Central memory CD4-positive, alpha-beta T cell (primary cell): ENCODE measurements at places on chromosomes 2 and 18.

- no peak for DNase-seq
These were observed 52.4 kb downstream of the GLI2 start for GRCh38 chr2:120787822-120788700.

GRCh38 chr18:3869848-3870247, 419.9 kb downstream of the TGIF1 start:
- no peak for DNase-seq

DNA sequence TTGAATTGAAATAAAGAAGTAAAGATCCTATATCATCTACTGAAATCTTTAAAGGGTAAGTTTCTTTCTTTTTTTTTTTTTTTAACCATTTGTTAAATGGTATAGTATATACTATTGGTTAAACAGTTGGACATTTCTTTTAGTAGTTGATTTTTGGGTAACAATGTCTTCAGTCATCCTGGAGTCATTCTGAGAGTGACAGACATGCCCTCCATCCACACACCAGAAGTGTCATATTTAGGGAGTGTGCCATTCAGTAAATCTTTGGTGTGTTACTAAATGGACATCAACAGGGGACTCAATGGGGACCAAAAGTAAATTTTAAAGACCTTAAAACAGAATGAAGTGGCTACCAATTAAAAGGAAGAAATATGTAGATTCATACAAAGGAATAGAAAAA, 50.8 kb upstream of the SLC39A10 start:
- DNase-seq: no peak

GRCh38 chr2:210862283-210863065, 306.1 kb downstream of the CPS1 start:
- DNase-seq: no peak

- DNase-seq: no peak
These were observed 5.1 kb downstream of the DLX2 start for GRCh38 chr2:172097557-172098131.

DNA sequence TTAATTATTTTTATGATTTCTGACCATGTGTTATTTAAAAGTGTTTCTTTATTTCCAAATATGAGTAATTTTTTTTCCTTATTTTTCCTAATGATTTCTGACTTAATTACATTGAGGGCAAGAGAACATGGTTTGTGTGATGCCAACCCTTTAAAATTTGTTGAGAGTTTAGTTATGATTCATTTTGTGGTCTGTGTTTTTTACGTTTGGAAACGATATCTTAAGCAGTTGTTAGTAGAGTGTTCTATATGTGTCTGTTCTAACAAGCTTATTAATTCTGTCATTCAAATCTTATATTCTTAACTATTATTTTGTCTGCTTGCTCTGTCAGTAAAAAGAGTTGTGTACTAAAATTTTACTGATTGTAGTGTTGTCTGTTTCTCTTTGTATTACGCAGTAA, 15.0 kb downstream of the NAB1 start:
- no peak for DNase-seq

GRCh38 chr2:146079216-146079615, 1559.3 kb upstream of the ZEB2 start:
- DNase-seq: no peak

DNA sequence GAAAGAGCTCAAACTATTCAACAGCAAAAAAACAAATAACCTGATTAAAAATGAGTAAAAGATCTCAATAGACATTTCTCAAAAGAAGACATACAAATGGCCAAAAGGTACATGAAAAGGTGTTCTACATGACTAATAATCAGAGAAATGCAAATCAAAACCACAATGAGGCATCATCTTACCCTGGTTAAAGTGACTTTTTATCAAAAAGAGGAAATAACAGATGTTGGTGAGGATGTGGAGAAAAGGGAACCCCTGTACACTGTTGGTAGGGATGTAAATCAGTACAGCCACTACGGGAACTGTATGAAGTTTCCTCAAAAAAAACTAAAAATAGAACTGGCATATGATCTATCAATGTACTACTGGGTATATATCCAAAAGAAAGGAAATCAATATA, 39.8 kb upstream of the TMEM163 start:
- DNase-seq: no peak

DNA sequence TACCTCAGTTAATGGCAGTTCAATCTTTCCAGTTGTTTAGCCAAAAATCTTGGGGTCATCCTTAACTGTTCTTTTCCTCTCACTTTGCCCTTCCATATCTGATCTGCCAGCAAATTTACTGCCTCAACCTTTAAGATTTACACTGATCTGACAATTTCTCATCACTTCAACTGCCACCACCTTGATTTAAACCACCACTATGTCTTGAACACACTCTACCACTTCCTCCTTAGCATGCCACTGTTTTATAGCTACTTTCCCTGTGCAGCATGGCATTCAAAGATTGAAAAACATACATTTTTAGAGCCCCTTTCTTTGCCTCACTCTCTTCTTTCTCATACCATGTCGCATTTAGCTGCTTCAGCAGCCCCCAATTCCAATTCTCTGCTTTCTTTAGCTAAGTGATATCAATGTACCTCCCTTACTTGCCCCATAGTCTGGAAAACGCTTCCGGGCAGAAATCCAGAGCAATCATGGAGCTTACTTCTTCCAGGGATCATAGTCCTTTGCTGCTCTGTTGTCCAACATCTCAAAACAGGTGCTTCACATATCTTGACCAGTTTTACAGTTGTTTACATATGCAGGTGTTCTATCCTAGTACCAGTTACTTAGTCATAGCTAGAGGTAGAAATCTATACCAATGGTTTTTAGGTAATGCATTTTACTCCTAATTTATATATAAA, 10.9 kb downstream of the PGAP1 start:
- peak; percentile 9 for DNase-seq

DNA sequence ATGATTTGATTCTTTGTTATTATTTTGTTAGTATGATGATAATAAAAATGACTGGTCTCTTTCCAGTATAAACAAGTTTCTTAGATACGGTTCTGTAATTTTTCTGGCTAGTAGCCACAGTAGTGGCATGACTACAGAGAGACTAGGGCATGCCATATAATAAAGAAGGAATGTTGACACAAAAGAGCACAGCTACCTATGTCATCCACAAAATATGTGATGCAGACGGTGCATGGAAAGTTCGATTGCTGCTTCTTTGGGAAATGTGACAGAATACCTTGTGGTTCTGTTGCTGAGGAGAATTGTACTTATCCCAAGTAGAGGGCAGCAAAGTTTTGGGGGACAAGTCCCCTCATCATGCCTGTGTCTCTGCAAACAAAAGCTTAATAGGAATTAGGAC, 26.1 kb upstream of the SETBP1 start:
- no peak for DNase-seq

- no peak for DNase-seq
These were observed 18.7 kb downstream of the C18orf63 start for GRCh38 chr18:74334242-74334893.

DNA sequence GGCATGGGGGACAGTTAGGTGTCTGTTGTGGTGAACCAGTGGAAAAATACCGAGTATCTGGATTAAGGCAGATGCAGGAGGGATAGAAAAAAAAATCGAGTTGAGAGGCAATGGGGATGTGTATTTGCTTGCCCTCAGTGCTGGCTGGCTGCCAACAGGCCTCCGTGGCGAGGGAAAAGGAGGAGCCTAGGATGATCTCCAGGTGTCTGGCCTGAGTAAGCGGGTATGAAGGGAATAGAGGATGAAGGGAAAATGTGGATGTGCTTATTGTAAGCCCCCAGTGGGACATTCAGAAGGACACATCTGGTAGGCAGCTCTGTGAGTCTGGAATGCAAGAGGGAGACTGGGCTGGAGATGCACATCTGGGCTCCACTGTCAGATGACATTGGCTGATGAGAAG, 22.8 kb downstream of the KCNS3 start:
- no peak for DNase-seq

DNA sequence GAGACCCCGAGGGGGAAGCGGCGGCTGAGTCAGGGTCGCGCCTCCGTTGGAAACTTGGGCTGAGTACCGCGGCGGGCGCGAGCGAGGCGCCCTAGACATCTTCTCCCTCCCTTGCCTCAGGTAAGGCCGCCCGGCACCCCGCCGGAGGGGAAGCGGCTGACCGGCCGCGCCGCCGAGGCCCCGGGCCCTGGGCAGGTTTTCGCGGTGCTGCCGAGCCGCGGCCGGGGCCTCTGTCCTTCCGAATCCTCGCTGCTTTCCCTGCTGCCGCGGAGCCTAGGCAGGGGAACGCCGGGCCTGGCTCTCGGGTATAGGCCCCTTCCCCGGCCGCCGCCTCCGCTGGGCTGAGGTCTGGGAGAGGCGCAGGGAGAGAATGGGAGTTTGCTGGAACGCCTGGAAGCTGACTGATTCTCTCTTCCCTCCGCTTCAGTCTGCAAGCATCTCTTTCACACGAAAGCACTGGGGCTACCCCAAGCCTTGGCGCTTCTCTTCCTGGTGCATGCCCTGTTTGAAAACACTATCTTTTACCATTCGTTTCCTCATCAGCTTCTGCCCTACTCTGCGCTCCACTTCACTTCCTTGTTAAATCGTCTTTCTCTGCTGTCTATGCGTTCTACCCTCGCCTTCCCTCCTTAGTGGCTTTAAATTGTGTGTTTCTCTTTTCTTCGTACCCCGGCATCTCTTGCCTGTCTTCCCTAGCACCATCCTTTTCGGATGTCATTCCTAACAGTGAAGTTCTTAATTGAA, 652 bp downstream of the PPM1B start:
- DNase-seq: peak; percentile 64

DNA sequence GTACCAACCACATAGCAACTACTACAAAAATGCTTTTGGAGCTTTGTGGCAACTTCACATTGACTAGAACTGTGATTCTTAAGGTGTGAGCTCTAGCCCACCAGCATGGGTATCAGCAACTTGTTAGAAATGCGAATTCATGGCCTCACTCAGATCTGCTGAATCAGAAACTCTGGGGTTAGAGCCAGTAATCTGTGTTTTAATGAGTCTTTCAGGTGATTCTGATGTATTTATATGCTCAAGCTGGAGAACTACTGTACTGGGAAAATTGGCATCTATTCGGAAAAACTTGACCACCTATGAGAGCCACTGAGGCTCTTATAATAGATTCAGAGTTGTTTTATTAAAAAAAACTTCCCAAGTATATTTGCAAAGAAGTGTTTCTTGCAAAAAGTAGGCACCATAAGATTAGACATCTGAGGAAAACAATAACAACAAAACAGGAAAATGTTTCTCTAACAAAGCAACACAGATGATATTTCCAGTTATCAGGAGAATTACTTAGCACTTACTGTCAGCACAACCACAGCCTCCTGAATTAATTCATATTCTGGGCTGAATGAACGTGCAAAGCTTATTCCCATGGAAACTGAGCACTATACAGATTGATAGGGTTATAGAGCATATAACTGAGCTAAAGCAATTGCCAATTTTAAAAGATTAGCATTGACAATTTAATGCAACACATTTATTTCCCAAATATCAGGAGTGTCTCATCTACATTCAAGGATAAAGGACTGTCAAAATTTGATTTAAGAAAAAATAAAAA, 71.6 kb downstream of the NCKAP5 start:
- no peak for DNase-seq

DNA sequence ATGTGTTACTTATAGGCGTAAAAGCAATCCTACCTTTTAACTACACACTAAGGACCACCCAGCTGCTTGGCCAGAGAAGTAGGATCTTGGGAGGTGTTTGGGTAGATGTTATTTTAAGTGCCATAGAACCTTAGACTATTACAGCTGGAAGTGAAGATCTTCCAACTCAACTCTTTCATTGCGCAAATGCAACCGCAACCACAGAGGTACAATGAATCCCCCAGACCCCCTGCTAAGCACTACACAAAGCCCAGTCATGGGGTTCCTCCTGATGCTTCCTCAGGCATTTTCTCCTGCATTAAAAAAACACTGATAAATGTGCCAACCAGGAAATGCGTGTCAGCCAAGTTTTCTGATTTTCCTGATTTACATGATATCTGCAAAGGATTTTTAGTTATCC, 246.0 kb downstream of the LRRTM1 start:
- DNase-seq: no peak

DNA sequence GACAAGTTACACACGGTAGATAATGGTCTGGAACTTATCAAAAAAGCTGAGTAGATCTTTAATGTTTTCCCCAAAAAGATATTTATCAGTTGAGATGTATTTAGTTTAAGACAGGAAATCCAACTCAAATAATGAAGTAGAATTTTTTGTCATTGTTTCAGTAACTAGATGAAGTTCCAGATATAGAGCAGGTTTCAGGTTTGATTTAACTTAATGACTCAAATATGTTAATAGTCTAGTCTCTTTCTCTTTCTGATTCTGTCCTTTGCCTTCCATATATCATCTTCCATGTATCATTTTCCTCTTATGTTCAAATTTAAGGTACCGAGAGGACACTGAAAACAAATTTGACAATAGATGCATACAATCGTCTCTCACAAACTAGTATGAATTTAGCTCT, 23.6 kb upstream of the DOCK10 start:
- DNase-seq: no peak

DNA sequence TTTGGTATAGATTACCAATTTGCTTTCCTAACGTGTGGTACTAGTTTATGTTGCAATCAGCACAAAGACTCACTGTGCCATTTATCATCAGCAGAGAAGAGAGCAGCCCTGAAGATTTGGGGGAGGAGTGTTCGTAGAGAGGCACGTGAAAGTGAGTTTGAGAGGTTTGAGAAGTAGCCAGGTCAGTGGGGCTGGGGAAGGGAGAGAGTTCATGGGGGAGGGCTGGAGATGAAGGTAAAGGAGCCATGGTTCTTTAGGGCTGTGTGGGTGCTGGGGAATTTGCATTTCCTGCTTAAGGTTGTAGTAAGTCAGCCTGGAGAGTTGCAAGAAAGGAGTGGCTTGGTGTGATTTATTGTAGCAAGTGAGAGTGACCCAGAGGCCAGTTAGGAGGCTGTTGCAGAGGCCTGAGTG, 172.1 kb downstream of the NEDD4L start:
- no peak for DNase-seq

DNA sequence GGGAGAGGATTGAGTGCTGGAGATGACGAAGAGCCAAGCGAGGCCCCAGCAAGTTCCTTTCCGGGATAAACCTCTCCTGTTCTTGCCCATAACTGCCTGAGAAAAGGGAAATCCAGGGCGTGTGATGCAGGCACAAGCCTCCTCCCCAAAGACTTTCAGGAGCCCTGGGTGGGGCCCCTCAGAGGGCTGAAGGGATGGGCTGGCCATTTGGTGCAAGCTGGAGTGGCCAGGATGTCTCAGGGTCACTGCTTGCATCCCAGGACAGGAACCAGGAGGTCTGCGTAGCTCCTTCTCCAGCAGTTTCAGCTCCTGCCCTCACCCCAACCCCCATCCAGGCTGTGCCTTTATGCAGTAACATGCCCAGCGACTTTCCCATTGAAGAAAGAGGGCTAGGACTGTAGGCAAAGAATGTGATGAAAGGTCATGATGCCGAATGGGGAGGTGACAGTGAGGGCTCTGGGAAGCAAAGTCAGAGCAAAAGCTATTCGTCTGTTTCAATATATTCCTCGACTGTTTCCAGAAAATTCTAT, 80.2 kb downstream of the PXDN start:
- DNase-seq: no peak

DNA sequence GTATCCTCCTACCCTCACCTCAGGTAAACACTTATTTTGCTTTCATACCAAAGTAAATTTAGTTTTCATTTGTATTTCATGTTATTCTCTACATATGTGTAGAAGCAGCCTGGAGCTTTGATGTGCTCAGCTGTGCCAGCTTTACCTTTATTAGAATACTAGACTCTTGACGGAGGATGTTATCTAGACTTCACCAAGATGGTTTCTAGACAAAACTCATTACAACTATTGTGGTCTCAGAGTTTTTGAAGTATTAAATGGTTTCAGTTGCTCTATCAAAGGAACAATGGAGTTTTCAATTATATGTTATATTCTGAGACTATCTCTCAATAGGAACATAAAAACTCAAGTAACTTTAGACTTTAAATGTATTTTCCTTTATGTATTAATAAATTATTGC, 5.0 kb upstream of the IL18RAP start:
- DNase-seq: peak; percentile 33

- DNase-seq: no peak
These were observed 91.9 kb upstream of the CXCR4 start for GRCh38 chr2:136209561-136210454.
